ENCODE measurements at places on chromosomes 11 and 22.

- DNase-seq = no peak
Observed at GRCh38 chr22:20563466-20563906, 56.1 kb downstream of the MED15 start.

GRCh38 chr11:90756617-90757016 lies 533.8 kb upstream of the CHORDC1 start:
- DNase-seq = no peak

- DNase-seq = peak; percentile 99
Observed at GRCh38 chr11:72080326-72081183, at the start of the genes LRRC51 and NUMA1. Gene LRRC51 (plus strand): TSS chr11:72080850. CDS start chr11:72089084, 8,234 bp downstream. Gene NUMA1 (minus strand): TSS chr11:72080542. CDS start chr11:72035943, 44,599 bp downstream.

DNA sequence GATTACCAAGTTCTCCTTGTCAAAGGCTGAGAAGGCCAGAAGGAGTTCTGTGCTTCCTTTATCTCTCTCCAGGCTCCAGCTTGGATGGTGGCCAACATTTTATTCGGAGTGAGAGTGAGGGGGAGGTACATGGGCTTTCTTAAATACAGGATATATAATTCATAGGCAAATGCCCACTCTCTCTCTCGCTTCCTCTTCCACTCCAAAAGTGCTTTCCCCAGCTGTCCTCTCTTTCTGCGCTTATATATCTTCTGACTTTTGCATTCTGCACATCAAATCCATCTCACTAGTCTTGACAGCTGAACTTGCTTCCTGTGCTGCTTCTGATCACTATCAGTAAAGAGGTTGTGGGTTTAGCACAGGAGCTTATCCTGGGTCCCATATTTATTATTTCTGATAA lies 125.4 kb upstream of the ARHGAP20 start:
- no peak for DNase-seq

GRCh38 chr22:44329179-44329796 lies 16.5 kb upstream of the SHISAL1 start:
- no peak for DNase-seq

GRCh38 chr11:2892967-2893528 lies 7.5 kb upstream of the CDKN1C start:
- no peak for DNase-seq

- no peak for DNase-seq
Observed at GRCh38 chr22:35322126-35322525, 22.4 kb downstream of the TOM1 start.

- no peak for DNase-seq
Observed at GRCh38 chr11:134574947-134575346, 162.9 kb upstream of the B3GAT1 start.

GRCh38 chr11:107682572-107682971 lies 29.3 kb downstream of the SLN start:
- DNase-seq = no peak

- DNase-seq = no peak
Observed at GRCh38 chr11:116258821-116259220, 514.0 kb downstream of the BUD13 start.

- no peak for DNase-seq
Observed at GRCh38 chr11:119340335-119341221, at the start of gene C1QTNF5. Gene C1QTNF5 (minus strand): TSS chr11:119340883. CDS start chr11:119340397, 486 bp downstream.

DNA sequence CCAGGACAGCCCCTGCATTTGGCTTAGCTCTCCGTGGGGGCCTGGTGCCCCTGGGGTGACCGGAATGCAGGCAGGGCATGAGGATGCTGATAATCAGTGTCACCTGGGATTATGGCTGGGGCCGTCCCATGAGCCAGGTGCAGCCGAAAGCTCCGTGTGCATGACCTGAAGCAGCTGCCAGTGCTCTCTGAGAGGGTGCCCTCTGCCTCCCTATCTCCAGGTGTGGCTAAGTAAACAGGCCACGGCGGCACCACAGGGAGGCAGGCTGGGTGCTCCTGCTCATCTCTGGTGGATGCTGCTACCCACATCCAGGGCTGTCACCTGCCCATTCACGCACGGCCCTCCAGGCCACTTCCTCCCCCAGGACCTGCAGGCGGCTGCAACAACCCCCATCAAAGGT lies 29.8 kb downstream of the DUSP8 start:
- no peak for DNase-seq

- DNase-seq = no peak
Observed at GRCh38 chr11:20161230-20161918, 1.1 kb upstream of the DBX1 start.

GRCh38 chr11:107988397-107989158 lies 20.1 kb upstream of the CUL5 start:
- DNase-seq = peak; percentile 1

GRCh38 chr11:69918938-69919650 lies 99.9 kb upstream of the FGF3 start:
- peak; percentile 3 for DNase-seq

DNA sequence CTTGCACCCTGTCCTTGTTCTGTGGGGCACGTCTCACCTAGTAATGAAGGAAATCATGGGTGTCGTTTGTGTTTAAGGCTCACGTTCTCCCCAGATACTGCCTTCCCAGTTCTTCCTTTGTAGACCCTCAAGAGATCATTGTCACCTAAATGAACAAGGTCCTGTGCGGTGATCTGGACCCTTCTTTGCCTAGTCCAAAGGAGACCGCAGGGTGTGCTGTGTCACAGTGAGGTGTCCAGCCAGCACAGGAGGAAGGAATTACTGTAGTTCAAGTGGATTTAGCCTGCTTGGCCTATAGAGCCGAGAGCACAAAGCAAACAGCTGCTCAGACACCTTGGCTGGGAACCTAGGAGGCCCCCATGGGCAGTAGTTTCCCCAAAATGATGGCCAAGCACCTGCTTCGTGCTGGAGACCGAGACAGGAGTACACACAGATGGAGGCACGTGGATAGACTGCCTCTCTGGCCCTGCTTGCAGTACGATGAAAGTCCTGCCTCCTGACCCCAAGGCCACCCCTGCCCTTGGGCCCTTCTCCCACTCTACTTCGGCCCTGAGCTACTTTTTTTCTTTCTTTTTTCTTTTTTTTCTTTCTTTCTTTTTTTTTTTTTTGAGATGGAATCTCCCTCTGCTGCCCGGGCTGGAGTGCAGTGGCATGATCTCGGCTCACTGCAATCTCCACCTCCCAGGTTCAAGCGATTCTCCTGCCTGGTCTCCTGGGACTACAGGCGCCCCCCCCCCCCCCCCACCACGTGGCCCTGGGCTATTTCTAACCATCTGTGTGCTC lies 19.4 kb upstream of the PPFIA1 start:
- no peak for DNase-seq

DNA sequence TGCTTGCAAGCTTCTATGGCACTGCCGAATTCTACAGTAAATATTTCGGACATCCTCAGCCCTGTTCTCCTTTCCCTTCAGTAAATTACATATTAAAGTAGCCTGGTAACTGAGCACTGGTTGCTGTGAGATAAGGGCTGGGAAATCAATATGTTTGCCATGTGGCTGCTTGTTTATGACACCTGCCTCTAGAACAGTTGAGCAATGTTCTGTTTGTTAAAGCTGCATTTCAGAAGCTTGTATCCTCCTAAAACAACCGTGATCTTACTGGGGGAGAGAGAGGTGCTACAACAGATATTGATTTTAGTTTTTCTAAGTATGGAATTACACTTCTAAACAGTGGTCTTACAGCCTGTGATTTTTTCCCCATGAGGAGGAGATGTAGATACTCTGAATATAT lies 39.4 kb downstream of the ZBTB16 start:
- no peak for DNase-seq

- DNase-seq = no peak
Observed at GRCh38 chr11:8258784-8259183, 4.9 kb downstream of the LMO1 start.

DNA sequence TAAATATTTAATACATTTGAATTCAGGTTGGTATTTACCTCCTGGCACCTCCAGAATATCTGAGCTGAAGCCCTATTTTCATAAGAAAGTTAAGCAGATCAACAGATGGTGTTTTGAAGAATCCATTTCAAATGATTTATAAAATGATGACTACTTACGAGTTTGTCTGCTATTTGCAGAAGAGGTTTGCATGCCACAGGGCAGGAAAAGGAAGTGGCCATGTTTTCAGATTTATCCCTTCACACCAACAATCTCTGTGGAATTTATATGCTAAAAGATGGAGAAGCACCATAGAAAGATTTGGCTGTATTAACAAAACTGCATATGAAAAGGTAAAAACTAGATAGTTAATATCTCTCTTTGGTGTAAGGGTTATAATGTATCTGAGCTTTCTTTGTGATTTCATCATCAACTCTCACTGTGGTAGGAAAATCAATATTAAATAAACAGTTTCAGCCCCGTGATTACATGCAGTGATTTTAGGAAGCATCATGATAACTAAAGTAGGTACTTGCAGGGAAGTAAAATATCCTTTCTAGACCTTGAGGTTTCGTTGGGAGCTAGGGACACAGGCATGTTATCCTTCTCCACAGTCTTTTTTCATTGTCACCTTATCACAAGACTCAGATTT lies 2.6 kb downstream of the BMAL1 start:
- no peak for DNase-seq

DNA sequence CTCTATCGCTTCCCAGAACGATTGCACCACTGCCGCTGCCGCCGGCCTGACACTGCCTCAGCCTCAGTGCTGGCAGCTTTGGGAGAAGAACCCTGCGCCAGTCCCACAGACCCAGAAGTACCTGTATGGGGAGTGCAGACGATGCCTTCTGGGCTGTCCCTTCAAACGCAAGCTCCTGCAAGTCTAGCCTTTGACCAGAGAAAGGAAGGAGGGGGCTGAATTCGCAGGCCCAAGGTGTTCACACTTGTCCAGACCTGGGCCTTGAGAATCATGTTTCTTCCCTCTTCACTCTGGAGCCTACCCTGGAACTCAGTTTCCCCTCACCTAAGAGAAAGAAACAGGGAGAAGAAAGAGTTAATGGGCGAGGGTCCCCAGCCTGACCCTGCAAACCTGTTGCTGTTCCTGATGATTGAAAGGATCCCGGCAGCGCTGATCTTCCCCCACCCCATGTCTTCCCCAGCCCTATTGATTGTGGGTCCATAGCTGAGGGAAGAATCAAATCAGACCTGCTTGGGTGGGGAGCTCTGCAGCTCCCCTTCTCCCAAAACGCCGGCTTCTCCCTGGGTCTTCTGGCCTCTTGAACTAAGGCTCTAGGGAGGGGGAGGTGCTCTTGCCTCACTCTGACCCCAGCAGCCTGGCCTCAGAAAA lies 786 bp upstream of the MCAM start:
- DNase-seq = no peak

DNA sequence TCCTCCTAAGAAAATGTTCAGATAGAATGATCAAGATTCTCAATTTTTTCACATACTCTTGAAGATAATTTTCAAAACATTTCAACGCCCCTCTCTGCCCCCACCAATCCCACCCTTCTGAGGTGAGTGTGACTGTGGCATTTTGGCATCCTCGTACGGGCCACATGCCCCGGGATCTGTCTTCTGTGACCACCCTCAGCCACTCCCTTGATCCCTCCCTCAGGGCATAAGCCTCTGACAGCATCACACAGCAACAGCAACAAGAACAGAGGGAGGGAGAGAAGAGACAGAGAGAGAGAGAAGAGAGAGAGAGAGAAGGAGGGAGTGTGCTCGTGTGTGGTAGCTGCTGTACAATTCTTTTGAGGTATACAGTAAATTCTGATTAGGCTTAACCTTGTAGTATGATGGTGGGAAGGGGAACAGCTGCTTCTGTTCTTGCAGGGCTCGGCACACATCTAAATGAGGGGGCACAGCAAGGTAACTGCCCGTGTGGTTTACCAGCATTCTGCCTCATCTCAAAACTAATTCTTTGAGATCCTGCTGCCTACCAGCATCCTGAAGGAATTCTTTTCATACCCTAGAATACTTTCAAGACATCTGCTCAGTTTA lies 21.4 kb downstream of the SCUBE2 start:
- no peak for DNase-seq

DNA sequence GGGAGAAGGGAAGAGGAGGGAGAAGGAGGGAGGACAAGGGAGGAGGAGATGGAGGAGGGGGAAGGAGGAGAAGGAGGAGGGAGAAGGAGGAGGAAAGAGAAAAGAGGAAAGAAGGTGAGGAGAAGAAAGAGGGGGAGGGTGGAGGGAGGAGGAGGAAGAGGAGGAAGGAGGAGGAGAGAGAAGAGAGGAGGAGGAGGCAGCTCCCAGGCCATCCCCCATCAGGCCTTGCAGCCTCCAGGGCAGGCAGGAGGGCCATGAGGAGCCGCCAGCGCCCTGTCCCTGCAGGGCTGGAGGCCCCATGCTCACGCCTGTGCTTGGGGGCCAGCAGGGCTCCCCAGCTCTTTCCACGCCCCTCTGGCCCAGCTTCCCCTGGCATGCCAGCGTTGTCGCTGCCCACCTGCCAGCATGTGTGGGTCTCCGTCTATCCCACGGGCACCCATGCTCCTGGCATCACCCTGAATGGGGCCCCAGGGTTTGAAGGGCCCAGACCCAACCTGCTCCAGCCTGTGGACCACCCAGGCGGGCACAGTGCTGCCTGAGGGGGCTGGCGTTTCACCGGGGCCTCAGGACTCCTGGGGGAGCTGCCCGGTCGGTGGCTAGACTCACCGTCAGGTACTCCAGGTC lies 5.2 kb downstream of the TSPAN32 start:
- DNase-seq = no peak

DNA sequence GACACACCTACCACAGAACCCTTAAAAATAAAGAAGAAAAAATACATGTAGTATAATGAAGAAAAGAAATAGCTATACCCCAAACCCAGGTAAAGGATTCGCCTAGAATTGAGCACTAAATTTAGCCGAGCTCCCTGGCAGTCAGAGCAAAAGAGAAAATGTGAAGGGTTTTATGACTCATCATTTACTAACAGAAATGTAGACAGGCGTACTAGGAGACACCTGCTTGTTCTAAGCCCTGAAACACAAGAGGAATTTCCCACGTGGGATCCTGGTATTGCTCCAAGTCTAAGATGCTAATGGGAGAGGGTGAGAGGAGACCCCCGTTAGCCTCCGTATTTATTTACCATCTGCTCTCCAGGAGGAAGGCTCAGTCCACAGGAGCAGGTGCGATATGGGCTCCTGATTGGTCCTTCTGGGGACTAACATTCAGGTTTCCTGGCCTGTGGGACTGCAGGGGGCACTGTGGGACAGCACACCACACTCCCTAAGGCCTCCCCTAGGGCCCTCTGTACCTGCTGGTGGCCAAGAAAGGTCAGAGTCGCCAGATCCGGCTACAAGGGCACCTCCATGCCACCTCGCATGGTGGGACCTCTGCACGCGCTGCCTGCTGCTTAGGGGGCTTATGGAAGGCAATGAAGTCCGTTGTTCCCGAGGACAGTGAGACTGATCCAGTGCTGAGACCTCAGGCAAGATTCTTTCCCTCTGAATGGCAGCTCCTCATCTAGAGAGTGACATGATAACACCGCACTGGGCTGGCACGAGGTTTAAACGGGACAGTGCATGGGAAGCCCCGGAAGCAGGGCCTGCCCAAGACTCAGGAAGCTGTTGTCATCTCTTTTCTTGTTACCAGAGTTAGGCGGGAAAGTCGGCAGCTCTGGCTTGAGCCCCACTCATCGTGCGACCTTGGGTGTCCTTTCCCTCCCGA lies 25.8 kb downstream of the KCNC1 start:
- DNase-seq = no peak

DNA sequence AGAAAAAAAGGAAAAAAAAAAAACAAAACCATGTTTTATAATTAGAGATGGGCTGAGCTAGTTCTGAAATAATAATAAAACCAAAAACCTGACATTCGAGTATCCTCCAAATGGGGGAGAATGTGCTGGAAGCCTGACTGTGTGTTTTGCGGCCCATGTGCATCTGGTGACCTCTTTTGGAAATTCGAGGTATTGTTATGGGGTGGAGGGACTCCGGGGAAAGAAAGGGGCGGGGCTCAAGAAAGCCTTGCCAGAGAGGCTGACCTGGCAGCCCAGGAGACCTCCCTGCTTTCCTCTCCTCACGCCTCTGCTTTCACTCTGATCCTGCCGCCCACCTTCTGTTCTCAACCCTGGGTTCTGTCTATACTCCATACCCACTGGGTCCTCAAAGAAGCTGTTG lies 72.9 kb downstream of the CTTN start:
- no peak for DNase-seq
